ENCODE measurements at places on chromosomes 2 and 18.

- DNase-seq, result peak; percentile 49
Measured at GRCh38 chr2:43345391-43345813, 119.0 kb upstream of the ZFP36L2 start.

DNA sequence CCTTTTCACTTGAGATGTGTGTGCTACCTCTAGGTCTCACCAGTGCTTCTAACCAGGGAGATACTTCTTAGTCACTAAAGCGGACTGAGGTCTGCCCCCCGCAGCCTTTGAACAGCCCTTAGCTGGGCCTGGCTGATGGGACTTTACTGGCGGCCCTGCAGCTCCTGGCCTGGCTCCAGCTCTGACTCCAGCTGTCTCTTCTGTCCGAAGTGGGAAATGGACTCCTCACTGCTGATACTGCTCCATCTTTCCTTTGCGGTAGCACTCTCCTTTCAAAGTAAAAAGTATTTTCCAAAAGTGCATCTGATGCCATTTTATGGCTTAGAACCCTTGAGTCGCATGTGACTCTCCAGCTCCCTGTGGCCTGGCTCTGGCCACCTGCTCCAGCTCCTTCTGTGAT is 64.5 kb downstream of the ATP9B start:
- no peak for DNase-seq

GRCh38 chr2:94956797-94957391 is 68.6 kb upstream of the MAL start:
- DNase-seq, result peak; percentile 35

GRCh38 chr2:129015397-129016285 is 697.0 kb upstream of the HS6ST1 start:
- DNase-seq, result no peak

DNA sequence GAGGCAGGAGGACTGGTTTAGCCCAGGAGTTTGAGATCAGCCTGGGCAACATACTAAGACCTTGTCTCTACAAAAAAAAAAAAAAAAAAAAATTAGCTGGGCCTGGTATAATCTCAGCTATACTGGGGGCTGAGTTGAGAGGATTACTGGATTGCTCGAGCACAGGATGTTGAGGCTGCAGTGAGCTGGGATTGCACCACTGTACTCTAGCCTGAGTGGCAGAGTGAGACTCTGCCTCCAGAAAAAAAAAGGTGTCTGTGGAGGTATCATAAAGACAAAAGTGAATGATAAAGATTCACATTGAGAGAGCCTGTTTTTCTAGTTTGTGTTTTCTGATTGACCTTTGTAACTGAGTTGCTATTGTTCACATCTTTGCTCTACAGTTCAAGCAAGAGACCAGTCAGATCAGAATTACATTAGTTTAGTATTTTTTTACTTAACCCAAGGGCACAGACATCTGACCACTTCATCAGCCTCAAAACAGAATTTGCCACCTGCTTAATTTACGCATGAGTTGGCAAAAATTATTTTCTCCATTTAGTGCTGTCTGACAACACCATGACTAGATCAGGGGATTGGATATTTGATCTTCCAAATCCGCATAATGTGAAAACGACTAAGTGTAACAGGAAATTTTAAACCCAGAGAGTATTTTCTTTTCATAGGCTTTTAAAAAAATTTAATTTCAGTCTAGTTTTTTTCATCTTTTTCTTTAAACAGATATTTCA is 271.0 kb downstream of the TGIF1 start:
- no peak for DNase-seq

- DNase-seq, result no peak
Measured at GRCh38 chr2:174210862-174211261, 37.5 kb downstream of the OLA1 start.

DNA sequence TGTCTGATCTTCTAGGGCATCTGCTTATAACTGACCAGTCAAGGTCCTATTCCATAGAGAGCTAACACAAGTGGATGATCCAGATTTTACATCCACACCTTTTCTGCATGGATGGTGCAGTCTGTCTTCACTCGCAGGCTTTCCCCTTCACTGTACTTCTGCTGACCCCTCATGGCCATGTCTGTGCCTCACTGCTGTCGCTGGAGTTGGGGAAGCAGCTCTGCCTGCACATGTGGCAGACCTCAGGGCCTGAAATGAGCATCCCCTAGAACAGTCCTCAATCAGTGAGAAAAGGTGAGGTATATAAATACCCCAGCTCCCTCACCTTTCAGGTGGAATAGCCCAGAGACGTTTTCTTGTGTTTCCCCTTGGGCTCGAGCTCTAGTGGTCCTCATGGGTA is 233.8 kb downstream of the ANKRD36B start:
- DNase-seq, result no peak

- DNase-seq, result no peak
Measured at GRCh38 chr2:172204309-172204708, 101.6 kb upstream of the DLX2 start.

DNA sequence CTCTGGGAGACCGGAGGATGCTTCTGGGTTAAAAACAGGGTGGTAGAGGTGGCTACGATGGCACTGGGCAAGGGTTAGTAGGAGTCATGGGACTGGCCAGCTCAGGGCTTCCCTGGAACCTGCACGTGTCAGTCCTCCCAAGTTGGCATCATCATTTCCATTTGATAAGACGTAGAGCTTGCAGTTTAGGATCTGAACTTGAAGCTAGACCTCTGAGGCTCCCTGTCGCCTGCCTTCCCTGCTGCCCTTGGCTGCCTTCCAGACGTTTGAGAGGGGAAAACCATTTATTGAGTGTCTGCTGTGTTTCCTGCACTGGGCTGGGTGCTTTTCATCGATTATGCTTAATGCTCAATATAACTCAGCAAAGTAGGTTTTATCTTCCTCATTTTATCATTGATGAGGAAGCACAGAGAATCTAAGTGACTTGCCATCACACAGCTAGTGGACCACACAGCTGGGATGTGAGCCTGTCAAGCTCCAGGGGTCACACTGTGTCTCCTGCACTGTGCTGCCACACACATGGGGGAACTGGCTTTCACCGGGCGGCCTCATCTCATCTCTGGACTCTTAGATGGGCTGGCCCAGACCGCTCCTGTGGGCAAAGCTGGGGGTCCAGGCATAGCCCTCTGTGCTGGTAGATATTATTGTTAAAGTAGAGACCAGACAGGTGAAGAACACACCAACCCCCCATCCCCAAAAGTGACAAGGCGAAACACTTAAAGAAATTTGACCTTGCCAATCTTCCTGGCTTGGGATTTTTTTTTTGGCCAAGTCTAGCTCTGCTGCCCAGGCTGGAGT is 7.8 kb downstream of the NT5DC4 start:
- no peak for DNase-seq

GRCh38 chr2:136060416-136060815 is 57.5 kb downstream of the CXCR4 start:
- peak; percentile 30 for DNase-seq

- peak; percentile 79 for DNase-seq
Measured at GRCh38 chr2:43218155-43218701, 8.2 kb downstream of the ZFP36L2 start.

- DNase-seq, result no peak
Measured at GRCh38 chr2:40341198-40341597, 110.7 kb downstream of the SLC8A1 start.

GRCh38 chr2:151191001-151191400 is 70.7 kb downstream of the RBM43 start:
- DNase-seq, result no peak

DNA sequence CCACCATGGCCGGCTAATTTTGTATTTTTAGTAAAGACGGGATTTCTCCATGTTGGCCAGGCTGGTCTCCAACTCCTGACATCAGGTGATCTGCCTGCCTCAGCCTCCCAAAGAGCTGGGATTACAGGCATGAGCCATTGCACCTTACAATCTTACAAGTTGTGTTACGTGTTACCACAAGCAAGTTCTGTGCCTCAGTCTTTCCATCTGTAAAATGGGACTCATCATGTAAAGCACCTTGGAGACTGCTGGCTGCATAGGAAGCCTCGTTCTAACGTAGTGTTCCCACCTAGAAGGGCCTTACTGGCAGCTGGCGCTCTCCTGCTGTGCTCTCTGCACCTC is 10.0 kb downstream of the DNAJB2 start:
- DNase-seq, result no peak

GRCh38 chr18:28485918-28486317 is 309.0 kb upstream of the CDH2 start:
- no peak for DNase-seq

DNA sequence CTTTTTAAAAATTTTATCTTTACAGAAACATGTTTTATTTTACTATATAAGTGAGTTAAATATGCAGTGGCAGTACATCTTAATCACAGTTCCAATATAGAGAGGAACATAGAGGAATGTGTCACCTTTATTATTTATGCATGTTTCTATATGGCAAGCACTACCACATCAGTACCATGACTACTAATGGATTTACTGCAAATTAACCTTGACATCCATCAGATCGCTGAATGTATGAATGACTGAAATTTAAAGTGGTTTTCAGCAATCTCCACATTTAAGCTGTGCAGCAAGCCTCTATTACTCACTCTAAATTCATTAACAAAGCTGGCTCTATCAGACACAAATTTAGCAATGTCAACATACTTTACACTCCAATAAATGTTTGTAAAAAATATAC is 790.6 kb downstream of the NRXN1 start:
- no peak for DNase-seq

DNA sequence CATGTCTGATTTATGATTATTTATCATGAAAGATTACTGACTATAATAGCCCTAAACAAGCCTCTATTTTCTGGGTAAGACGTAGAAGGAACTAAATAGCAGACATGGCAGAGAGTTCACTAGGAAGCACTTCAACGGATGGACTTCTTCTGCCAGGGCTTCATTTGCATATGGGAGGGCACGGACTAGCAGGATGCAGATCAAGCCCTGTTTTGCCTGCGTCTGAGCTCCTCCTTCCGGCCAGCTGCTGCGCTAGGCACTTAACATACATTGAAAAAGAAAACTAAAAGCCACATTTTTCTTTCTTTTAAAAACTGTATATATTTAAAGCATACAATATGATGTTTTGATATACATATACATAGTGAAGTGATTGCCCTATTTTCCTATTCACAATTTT is 340.0 kb upstream of the MEX3C start:
- DNase-seq, result peak; percentile 23

DNA sequence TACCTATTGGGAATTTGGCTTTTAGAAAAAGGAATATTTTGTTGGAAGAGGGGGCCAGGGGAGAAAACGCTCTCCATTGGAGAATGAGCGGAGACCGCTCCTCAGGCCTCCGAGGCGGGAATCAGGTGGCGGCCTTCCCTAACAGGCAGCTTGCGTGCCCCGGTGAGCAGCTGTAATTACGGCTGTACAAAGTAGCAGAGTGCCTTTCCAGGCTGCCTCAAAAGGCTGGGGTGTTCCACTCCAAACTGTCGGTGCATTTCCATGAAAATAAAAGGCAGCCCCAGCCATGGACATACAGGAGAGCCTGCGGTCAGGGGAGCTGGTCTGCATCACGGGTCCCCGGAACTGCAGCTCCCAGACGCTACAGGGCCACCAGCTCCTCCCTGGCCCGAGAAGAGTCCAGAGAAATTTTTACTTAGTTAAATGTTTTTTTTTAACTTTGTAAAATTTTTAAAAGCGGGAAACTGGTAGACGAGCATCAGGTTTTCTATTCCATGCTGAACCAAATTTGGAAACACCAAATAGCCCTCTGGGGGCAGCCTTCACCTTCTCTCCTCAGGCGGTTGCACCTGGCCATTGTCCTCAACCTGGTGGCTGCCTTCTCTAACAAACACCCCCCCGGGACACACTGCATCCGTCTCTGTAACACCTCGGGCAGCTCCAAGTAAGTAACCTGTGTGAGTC is 209.3 kb upstream of the SALL3 start:
- no peak for DNase-seq

- peak; percentile 86 for DNase-seq
Measured at GRCh38 chr2:196335221-196335634, 163.8 kb upstream of the STK17B start.

GRCh38 chr2:230153390-230153976 is 66.3 kb downstream of the SP110 start:
- no peak for DNase-seq

GRCh38 chr2:164840458-164840929 is 1.1 kb downstream of the COBLL1 start:
- DNase-seq, result no peak

GRCh38 chr2:95016616-95017015 is 8.9 kb upstream of the MAL start:
- no peak for DNase-seq

GRCh38 chr2:8927510-8928455 is 75.7 kb downstream of the MBOAT2 start:
- DNase-seq, result no peak

DNA sequence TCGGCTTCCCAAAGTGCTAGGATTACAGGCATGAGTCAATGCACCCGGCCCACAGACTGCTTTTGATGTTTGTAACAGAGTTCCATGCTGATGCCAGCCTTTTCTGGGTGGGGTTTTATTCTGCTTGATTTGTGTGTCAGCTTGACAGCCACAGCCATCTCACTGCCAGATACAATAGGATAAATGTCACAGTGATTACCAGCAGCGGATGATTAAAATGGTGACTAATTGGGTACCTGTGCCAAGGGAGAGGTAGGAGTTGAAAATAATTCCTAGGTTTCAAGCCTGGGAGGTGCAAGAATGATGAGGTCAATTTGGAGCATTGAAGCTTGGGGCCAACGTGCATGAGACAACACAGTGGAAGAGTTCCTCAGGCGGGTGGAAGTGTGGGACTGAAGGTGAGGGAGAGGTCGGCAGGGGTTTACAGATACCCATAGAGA is 39.4 kb downstream of the SH2D6 start:
- DNase-seq, result no peak

DNA sequence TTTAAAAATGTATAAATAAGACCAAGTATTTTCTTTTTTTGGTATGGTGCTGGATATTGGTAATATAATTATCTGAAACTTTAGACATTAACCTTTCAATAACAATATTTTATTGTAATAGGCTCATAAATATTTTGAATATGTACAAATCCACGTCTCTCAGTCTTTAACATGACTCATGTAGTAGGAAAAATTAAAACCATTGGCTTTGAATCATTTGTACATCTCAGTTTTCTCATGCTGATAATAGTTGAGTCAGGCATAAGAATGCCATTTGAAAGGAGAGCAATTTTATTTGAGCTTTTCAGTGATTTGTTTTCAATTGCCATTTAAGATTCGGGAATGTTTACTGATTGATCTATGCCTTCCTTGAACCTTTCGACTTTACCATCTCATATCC is 364.8 kb downstream of the TGIF1 start:
- DNase-seq, result peak; percentile 40

- DNase-seq, result no peak
Measured at GRCh38 chr18:79875931-79876461, 75.5 kb downstream of the SLC66A2 start.

DNA sequence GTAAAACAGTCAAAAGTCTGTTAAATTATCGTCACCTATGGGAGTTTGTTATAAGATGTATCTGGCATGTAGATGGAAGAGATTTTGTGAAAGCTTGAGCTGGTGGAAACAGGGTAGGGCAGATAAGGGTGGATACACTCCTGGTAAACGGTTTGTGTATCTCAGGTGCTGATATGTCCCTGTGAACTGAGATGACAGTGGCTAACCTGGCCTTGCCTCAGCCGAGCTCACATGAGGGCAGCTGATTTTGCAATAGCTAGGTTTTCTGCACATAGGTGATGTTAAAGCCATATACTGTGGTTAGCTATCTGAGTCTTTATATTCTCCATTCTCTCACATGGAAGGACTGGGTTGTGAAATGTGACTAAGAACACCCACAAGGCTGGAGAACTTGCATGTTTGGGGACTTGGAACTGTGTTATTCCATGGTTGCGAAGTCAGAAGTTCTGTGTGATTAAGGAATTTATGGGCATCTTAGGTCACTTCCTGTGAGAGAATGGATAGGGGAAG is 205.1 kb downstream of the TPGS2 start:
- DNase-seq, result peak; percentile 19
